COLO829 (cell line): ENCODE measurements at places on chromosomes 13 and 19.
A peak's percentile ranks its signal among the peaks of the same experiment; 100 is the strongest.

- no peak for DNase-seq
Measured at GRCh38 chr19:7224209-7224686, 70.0 kb downstream of the INSR start.

DNA sequence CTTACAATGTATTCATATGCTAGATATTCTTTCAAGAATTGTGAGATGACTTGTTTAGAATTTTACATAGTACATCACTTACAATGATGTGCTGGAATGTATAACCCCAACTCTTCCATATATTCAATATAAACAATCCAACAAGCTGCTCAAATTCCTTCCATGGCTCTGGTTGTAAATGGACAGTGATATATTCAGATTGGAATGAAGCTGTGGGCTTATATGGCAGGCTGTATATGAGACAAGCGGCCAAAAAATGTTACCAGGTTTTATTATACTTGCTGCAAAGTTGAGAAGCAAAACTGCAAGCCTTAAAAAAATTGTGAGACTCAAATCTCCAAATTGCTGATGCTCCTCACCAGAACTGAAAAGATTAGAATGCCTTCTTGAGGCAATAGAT is 83.6 kb upstream of the KLF12 start:
- no peak for DNase-seq

GRCh38 chr13:109400209-109400608 is 386.2 kb downstream of the IRS2 start:
- no peak for DNase-seq

DNA sequence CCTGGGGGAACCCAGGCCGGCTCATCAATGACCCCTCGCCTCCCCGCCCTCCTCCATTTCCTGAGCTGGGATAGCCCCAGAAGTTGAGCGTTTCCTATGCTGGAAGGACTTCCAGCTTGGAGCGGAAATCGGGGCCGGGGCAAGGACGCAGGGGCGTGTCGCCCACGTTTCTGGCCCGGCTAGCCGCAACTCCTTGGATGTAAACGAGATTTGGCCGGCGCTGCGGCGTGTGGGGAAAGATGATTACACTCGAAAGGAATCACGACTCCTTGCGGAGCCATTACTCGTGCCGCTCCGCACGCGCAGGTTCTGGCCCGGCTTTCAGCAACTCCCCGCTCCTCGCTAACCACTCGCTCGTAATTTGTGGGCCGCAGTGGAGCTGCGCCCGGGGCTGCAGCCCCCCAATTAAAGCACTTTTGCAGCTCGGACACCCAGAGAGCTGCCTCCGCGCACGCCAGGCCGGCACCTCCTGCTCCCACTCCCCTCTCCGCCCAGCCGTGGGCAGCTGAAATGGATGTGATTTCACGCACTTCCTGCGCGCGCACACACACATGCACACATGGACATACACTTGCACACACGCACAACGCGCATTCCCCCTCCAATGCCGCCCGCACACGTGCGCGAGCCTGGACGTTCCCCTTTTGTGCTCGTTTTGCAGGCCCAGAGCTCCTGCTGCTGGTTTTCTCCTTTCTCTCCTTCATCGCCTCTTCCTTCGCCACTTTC is 15.7 kb downstream of the ZIC5 start:
- no peak for DNase-seq

GRCh38 chr13:97212601-97213040 is 9.5 kb upstream of the MBNL2 start:
- DNase-seq, result peak; percentile 61

- no peak for DNase-seq
Measured at GRCh38 chr13:111121506-111121905, 6.4 kb downstream of the ARHGEF7 start.

- peak; percentile 53 for DNase-seq
Measured at GRCh38 chr19:45569619-45570421, 14.8 kb downstream of the OPA3 start.

DNA sequence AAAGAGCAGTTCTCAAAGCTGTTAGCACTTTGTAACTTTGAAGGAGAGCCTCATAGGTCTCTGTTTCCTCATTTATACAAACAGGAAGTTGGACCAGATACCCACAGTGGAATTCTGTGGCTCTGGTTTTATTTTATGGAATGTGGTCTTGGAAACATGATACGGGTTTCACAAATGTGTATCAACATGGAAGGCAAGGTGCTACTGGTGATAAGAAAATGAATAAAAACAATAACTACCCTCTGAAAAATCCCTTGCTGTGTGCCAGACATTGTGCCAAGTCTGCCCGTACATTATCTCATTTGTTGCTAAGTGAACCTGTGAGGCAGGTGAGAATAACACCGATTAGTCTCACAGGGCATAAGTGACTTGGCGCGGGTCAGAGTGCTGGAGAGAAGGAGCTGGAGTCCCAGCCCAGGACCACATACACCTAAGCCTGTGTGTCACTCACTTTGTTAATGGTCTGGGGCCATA is 45.0 kb upstream of the RNF113B start:
- DNase-seq, result no peak

GRCh38 chr19:906480-906879 is 6.5 kb downstream of the R3HDM4 start:
- no peak for DNase-seq

DNA sequence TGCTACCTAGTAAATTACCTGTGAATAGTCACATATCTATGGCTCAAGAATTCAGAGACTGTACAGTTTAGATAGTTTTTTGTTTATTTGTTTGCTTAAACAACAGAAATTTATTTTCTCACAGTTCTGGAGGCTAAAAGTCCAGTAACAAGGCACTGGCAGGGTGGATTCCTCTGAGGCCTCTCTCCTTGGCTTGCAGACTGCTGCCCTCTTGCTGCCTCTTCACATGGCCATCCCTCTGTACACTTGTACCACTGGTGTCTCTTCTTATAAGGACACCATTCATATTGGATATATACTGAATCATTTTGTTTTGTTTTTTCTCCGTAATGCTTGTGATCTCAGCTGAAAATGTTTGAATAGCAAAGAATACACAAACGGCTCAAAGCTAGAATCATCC is 56.4 kb upstream of the MIR17HG start:
- no peak for DNase-seq

- DNase-seq, result no peak
Measured at GRCh38 chr19:4448147-4448985, 9.2 kb downstream of the UBXN6 start.

GRCh38 chr19:3467437-3468198 is 12.7 kb downstream of the SMIM24 start:
- no peak for DNase-seq

DNA sequence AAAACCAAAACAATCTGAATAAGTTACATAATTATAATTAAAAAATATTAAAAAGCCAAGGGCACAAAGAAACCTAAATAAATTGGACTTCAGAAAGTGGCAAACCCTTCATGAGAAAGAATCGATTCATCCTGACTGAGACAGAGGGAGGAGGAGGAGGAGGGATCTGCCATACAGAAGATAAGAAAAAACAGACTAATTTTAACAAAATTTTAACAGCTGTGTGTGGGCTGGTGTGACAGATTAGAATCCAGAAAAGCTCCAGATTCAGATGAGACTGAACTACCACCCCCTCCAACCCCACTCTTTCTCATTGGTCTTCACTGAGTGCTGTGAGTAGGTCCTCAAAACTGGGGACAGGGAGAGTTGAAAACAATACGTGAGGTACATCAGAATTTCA is 111.5 kb upstream of the HTR2A start:
- no peak for DNase-seq
